ENCODE measurements at places on chromosomes 16 and 17.

DNA sequence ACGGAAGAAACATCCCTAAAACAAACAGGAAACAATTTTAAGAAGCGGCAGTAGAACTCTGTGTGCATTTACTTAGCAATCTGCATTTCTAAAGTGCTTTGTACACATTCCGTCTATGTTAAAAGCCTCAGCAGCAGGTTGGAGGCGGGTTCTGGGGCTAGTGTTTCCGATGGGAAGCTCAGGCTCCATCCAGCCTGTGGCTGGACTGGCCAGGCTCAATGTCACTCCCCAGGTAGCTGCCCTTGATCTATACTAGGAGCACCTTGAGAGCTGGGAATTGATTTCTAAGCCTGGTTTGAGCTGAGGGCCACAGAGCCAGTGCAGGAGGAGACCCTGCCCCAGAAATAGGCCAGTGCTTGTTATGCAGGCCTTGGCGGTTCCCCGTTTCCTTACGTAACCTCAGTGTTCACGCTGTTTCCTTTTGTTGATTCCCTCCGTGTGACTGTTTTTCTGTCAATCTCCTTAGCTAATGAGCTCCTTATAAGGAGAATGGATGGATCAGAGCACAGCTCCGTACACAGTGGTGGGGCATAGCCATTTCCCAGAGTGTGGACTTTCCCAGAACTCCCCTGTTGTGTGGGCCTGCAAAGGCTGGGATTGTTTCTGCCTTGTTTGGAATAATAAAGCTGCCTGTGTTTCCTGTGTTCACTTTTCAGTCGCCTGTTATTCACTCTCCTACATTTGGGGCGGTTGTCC is 21.4 kb downstream of the ADORA2B start:
- no peak for DNase-seq

DNA sequence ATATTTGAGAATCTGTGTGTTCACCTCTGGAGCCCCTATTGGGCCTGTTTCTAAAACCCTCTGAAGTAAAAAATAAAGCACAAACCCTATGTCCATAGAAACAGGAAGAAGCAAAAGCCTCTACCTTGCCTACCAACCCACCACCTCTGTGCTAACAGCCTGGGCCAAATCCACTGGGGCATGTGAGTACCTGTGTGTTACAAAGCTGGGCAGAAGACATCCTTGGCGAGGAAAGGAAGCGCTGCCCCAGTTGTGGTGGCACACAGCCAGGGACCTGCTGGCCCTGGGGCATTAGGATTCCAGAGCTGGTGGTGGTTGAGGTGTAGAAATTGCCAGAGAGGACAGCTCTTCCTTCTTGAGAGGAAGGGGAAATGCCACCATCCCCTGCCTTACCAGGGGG is 30.0 kb downstream of the MYO18A start:
- no peak for DNase-seq

DNA sequence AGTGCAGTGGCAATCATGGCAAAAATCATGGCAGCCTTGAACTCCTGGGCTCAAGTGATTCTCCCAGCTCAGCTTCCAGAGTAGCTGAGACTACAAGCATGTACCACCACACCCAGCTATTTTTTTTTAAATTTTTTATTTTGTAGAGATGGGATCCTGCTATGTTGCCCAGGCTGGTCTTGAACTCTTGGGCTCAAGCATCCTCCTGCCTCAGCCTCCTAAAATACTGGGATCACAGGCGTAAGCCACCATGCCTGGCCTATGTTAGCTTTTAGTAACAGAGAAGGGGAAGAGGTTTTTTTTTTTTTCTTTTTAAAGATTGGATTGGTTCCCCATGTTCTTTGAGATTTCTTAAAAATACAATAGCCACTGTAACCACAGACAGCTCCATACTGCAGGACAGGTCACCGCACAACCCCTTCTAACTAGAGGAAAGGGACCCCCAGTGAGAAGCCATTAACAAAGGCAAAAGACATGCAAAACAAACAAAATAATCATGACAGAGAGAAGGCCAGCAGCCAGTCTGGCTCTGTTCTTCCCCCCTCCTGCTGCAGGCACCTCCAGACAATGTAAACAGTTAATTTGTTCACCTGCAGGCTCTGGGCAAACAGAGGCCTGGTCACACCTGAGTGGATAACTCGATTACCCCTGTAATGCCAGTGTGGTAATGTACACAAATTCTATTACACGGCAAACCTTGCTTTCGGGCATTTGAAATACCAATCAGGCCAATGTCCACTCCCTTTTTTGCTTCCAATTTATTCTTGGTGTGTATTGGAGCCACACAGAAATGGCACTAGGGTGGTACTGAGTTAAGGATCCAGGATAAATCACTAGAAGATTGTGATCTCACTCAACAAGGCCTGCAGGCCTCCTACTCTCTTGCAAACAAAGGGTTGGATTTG is 52.9 kb downstream of the SNX11 start:
- no peak for DNase-seq

- DNase-seq = no peak
Observed at GRCh38 chr17:70875729-70876310, 706.5 kb downstream of the KCNJ2 start.

- DNase-seq = peak; percentile 74
Observed at GRCh38 chr17:27760069-27760885, 40.1 kb downstream of the NOS2 start.

GRCh38 chr17:34899643-34900291 is 61.5 kb downstream of the CCT6B start:
- DNase-seq = no peak

DNA sequence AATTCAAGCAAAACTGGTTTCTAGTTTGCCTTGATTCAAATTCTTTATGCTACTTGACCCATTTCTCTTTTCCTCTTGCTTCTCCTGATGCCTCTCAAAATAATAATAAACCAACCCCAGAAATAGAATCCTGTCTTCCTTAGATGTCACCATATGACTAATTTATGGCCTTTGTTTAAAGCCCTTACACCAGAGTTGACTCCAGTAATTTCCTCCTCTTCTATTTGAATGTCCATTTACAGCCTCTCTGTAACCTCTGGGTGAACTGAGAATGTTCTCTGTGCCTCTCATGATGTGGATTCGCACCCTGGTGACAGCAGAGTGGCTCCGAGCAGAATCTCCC is 31.5 kb downstream of the ZFHX3 start:
- DNase-seq = no peak

DNA sequence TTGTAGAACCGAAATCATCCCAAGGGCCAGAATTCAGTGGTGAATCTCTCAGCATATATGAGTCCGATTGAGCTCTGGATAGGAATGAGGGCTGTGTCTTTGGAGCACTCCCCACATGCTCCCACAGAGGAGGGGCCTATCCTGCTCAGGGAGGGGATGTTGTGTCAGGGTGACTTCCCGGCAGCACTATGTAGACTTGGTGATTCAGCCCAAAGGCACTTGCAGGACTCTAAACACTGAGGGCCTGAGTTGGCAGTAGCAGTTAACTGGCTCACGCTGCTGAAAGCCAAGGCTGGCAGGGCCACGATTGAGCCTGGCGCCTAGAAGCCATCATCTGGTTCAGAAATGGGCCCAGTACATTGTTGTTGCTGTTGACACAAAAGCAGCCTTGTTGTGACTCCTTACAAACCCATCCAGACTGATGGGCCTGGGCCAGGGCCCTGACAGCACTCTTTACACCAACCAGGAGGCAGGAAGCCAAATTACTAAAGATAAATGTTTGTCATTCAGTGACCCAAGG is 31.9 kb downstream of the NMT1 start:
- no peak for DNase-seq

DNA sequence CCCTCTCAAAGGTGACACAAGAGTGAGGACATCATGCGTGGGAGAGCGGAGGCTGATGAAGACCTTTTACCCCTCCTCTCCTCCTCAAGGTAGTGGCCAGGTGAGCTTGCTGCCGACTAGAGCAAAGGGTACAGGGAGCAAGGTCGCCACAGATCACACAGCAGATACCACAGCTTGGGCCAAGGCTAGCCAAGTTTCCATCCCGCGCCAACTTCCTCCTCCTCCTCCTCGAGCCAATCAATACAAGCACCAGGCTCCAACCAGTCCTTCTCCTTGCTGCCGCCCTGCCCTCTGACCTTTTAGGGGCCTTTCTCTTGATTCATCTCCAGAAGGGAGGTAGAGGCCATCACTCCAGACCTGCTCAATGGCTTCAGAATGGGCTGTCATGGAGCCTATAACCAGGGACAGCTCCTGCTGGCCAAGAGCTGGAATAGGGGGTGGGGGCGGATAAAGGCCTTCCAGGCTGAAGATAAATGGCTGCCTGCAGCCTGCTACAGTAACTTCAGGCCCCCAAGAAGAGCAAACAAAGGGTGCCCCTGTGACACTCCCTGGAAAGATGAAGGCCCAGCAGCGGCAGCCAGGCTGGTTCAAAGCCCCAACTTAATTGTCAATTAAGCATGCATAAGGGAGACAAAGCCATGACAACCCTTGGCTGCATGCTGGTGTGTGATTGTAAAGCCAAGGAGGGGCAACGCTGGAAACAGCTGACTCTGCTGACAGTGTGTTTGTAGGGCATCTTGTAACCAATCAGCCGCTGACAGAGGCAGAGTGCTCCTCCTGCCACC is 17.8 kb downstream of the HNF1B start:
- no peak for DNase-seq

- DNase-seq = no peak
Observed at GRCh38 chr17:11140501-11140900, 100.5 kb upstream of the SHISA6 start.

DNA sequence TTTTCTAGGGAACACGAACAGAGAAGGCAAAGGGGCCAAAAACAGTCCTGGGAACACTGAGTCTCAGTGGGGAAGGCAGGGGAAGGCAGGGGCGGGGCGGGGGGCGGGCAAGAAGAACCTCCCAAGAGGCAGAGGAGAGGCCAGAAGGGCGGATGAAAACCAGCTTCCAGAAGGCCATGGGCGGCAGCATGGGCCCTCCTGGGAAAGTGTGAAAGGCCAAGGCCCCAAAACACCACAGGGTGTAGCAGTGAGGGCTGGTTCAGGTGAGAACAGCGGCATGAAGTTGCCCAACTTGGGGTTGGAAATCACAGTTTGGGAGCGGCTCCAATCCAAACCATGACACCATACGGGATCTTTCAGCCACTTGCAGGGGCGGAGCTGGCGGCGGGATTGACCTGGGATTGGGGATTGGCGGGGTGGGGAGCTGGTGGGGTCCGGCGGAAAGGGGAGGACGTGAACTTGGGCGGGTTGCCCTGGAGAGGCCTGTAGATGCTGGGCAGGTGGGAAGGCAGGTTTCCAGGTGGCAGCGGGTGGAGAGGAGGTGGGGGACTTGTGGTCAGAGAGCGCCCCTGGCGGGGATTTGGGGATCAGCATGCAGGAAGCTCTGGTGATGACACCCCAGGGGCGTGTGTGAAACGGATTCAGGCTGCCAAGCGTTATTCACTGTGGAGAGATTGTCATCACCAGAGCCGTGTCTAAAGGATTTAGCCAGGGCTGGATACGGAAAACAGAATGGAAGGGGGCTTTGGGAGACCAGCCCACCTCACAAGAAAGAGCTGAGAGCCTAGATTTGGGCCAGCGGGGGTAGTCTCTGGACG is 80.9 kb downstream of the ARHGAP23 start:
- DNase-seq = peak; percentile 49

DNA sequence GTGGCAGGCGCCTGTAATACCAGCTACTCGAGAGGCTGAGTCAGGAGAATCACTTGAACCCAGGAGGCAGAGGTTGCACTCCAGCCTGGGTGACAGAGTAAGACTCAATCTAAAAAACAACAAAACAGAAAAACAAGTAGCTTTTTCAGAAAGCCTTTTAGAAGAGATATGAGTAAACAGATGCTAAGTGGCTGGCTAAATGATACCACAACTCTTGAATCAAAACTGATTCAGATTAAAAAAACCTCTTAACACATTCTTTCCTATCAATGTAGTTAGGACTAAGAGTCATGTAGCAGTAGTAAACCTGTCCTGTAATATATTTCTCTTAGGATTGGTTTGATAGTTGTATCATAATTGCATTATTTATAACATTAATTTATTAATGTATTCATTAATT is 23.0 kb downstream of the PPM1D start:
- no peak for DNase-seq

- DNase-seq = no peak
Observed at GRCh38 chr17:1617620-1618174, 10.9 kb downstream of the SLC43A2 start.

DNA sequence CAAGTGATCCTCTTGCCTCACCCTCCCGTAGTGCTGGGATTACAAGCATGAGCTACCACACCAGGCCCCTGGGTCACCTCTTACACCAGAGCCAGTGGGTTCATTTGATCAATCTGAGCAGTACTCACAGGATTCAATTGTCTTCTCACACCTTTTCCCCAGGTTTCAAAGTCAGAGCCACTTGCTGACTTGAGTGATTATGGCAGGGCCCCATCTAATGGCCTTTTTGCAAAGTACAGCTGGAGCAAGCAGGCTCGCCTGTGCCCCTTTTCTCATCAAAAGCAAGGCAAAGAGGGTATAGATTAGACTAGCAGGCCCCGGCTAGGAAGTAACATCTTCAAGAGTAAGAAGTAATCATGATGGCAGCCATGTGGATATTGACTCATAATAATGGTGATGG is 114.8 kb upstream of the NOL11 start:
- no peak for DNase-seq

DNA sequence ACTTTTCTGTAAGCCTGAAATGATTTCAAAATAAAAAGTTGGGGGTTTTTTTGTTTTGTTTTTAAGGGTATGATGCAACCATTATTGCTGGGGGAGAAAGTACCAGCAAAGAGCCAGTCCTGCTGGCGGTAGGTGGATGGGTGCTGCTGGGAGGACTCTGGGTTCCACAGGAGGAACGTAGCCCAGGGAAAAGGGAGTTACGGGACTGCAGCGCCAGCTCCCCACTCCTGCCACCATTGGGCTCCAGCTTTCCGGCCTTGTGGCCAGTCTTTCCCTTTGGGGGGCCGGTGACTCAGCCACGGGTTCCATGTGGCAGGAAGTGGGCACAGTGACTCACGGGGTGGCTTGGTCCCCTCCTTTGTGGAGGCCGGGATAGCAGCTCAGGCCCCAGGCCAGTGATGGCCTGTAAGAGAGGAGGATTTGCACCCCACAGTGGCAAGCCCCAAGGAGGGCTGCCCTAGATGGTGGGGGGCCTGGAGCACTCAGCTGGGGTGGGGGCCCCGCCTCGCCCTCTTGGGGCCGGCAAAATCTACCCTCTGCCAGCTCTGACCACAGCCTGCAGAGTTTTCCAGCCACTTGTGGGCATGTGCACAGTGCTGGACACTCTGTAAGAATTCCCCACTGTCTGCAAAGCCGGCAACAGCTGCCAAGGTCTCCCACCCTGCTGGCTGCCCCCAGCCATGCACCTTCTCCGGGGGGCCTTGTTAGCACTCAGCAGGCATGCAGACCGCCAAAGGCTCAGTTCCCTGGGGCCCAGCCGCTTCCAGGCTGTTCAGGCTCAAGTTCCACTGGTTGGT is 30.4 kb downstream of the SOCS3 start:
- no peak for DNase-seq

Measured in activated naive CD4-positive, alpha-beta T cell (primary cell).